Right renal cortex interstitium (tissue), 3 donors: ENCODE measurements at places on chromosomes 6 and 20. TPM values are rescaled to one million over a fixed set of nuclear protein-coding genes. Genes with fewer than 3 reads are reported as not detected.

DNA sequence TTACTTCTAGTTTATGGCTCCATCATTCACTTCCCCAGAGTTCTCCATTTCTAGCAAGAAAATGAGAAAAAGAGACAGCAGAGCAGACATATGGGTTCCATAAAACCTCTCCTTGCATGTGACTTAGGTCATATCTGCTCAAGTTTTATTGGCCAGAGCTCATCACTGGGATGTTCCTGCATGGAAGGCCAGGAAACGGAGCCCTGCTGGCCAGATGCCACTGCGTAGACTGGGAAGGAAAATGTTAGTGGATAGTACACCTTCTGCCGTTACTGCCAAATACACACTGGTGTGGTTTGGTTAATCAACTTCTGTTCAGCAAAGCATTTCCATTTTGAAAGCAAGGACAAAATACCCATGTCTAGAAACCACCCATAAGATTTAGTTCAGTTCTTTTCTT lies 220.6 kb upstream of the TSHZ2 start:
- DNase-seq: no peak

DNA sequence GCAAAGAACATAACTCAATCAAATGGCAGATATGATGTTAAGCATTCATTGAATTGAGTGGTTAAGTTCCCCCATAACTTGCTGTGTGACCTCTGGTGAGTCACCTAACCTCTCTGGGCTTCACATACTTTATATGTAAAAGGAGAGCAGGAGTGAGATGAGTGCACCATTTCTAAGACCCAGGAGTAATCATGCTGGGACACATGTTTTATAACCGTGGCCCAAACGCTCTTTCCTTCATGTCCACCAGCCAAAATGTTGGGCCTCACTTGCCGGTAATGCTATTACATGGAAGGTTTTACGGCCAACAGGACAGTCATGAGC lies 40.3 kb upstream of the CCDC167 start:
- DNase-seq: no peak

DNA sequence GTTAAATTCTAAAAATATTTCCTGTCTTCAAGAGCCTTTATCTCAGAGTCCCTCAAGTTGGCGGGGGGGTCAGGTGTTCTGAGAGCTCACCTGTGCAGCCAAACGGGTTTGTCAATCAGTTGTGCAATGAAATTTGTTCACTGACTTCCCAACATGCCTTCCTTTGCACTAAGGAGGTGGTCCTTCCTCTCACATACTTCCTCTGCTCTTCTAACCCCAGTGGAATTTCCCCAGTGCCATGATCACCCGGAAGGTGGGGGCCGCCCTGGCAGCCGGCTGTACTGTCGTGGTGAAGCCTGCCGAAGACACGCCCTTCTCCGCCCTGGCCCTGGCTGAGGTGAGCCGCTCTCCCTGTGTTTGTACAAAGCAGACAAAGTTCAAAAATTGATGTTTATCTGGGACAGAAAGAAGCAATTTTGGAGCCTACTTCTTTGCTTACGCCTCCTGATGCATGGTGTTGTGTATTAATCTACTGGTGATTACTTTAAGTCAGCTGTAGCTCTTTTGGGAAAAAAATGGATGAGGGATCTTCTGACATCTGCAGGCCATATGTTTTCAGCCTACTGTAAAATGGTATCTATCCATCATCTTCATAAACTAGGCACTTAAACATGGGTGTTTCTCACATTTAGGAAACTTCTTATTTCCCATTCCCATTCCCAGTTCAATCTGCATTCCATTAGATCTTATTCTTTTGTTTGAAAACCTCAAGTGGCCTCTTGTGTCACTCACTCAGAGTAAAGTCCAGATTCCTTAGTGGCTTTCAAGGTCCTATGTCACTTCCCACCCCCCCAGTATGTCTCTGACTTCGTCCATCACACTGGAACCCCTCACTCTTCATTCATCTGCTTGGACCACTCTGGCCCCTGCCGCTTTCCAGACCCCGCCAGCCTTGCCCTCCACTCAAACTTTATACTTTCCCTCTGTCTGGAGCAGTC lies 10.1 kb downstream of the ALDH5A1 start:
- no peak for DNase-seq

- DNase-seq: no peak
Measured at GRCh38 chr20:38790200-38791053, 15.1 kb upstream of the PPP1R16B start.

MYT1 gene
- 0.35 TPM for polyA plus RNA-seq

DNA sequence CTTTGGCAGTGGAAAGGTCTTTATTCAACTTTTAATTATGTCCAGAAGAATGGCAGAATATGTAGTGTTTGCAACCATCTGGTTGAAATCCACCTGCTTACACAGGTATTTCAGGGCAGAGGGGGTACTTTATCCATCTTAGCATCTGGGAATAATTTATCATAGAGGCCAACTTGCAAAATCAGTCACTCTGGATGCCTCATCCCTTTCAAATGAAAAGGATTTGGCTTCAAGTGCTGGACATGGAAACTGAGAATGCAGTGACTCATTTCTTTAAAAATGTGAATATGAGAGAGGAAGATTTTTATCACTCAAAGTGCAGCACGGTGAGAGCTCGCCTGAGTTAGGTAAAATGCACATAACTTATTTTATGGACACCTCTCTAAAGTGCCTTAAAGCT lies 758.3 kb downstream of the KIF16B start:
- no peak for DNase-seq
